WTC11 (cell line): ENCODE measurements at places on chromosomes 1 and 21. TPM values are rescaled to one million over a fixed set of nuclear protein-coding genes. Genes with fewer than 3 reads are reported as not detected.
A peak's percentile ranks its signal among the peaks of the same experiment; 100 is the strongest.

The ZNF648 gene
- total RNA-seq: 0.17 to 0.46 TPM (median 0.27 TPM) in 3 replicates

The HAO2 gene
- total RNA-seq: 0.53 to 1.0 TPM (median 0.80 TPM) in 3 replicates

The GRIK3 gene
- total RNA-seq: 3.7 to 5.5 TPM (median 4.3 TPM) in 3 replicates

The PLPPR4 gene
- total RNA-seq: 1.1 to 1.4 TPM (median 1.3 TPM) in 3 replicates

DNA sequence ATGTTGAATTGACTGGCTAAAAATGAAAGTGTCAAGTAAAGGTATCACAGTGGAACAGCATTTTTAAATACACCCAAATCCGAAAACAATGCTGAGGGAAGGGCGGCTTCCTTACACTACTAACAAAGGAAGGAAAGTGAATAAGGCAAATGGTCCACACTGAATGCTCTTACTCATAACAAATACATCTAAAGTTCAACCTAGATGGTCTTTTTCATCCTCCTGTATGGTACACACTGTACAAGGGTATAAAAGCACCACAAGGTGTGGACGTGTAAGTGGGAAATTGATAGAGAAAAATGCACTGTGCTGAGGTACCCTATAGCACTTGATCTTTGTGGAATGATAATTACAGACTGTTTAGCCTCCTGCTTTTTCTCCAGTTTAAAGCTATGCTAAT lies 7.1 kb upstream of the PALMD start:
- H3K27me3 ChIP-seq: no peaks in the 10 kb centered on the region
- H3K27ac ChIP-seq: no peak overlapping the region
- no peak for DNase-seq
- no peaks in the 10 kb centered on the region for H3K36me3 ChIP-seq

DNA sequence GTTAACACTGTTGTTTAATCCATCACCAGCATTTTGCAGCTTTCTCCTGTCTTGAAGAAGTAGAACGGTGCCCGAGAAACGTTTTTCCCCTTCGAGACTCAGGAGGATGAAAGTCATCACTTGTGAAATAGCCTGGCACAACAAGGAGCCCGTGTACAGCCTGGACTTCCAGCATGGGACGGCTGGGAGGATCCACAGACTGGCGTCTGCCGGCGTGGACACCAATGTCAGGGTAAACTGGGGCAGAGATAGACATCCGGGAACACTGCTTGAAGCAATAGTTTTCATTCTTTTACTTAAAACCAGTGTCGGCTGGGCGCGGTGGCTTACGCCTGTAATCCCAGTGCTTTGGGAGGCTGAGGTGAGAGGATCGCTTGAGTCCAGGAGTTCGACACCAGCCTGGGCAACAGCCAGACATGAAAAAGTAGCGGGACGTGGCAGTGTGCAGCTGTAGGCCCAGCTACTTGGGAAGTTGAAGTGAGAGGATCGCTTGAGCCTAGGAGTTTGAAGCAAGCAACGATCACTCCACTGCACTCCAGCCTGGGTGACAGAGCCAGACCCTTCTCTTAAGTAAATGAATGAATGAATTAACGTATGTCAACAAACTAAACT lies 945 bp downstream of the CHAF1B start:
- no peak for DNase-seq
- 0 out of 2 replicates have a peak overlapping the region, but pooled peaks have one; percentile 15 for H3K27ac ChIP-seq
- H3K36me3 ChIP-seq: peaks cover 15% of the 10 kb centered on the region
- no peaks in the 10 kb centered on the region; the same call in 1 of the 2 replicates for H3K27me3 ChIP-seq
- H3K4me3 ChIP-seq: peak overlapping the region; percentile 79

DNA sequence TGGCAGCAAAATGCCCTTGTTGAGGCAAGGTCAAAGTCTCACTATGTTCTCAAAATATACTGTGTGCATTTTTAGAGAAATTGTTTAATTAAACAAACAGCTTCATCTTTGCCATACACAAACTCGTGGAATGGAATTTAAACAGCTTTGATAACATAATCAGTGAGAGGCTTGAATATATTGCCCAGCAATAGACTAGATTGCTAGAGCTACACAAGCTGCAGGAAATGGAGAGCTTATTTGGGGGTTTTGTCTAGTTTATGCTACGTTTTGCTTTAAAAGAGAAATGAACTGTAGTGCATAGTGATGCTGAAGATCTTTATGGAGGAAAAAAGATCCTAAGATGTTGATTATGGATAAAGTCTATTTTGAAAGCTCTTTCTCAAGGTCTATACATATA lies 166.8 kb upstream of the HMCN1 start:
- no peaks in the 10 kb centered on the region for H3K4me1 ChIP-seq
- no peak overlapping the region for H3K4me3 ChIP-seq
- no peak overlapping the region for H3K27ac ChIP-seq
- no peaks in the 10 kb centered on the region for H3K27me3 ChIP-seq

GRCh38 chr1:210901981-210902770 lies 231.8 kb downstream of the KCNH1 start:
- no peak overlapping the region for H3K27ac ChIP-seq
- H3K36me3 ChIP-seq: no peaks in the 10 kb centered on the region
- no peak overlapping the region for H3K4me3 ChIP-seq
- H3K4me1 ChIP-seq: no peaks in the 10 kb centered on the region
- no peak for DNase-seq
- no peaks in the 10 kb centered on the region for H3K27me3 ChIP-seq

The A3GALT2 gene
- total RNA-seq: not detected in 3 replicates

DNA sequence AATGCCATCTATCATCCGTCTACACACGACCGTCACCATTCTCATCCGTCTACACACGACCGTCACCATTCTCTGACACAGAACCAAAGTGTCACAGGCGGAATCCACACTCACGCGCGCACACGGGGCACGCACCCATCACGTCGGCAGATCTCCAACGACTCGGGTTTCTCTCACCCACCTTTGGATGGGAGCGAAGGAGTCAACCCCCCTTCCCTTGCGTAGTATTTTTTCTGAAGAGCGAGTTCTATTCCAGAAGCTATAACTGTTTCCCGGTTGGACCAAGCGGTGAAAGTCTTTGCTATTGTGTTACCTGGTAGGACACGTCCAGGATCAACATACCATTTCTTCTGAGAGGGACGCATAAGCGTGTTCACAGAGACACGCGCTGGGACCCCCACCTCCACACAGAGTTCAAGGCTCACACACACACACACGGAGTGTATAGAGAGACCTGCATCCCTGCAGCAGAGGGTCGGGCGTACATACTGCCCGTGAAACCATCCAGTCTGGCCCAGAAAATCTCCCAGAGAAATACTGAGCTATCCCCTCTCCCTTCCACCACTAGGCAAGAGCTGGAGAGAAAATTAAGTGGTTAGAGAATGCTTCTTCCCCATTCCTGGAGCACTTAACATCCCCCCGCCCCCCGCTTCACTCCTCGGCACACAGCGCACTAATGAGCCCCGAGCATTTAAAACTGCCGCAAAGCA lies 741 bp downstream of the DUSP10 start:
- DNase-seq: peak; percentile 17
- no peak overlapping the region for H3K27ac ChIP-seq
- peaks cover 19% of the 10 kb centered on the region for H3K36me3 ChIP-seq
- peaks cover 17% of the 10 kb centered on the region for H3K4me1 ChIP-seq
- H3K4me3 ChIP-seq: no peak overlapping the region
- H3K27me3 ChIP-seq: no peaks in the 10 kb centered on the region; the same call in 1 of the 2 replicates

The TNFRSF9 gene
- total RNA-seq: 0.11 to 0.14 TPM in 2 of 3 replicates, not detected in the other

DNA sequence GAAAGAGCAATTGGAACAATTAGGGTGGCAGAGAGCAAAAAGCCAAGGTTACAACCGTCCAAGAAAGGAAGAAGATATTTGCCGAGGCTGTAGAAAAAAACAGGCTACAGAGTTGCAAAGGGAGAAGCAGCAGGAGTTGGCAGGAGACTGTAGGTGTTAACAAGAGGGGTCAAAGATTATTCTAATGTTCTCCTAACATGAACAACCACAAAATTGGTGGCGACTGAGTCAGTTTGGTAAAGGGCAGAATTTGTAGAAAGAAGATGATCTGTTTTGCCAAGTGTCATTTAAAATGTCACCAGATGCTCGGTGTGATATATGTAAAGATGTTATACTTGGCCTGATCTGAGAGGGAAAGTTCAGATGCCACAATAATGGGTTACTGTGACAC lies 401 bp upstream of the PRUNE1 start:
- H3K27me3 ChIP-seq: no peaks in the 10 kb centered on the region
- peak overlapping the region; percentile 99 for H3K27ac ChIP-seq
- H3K4me3 ChIP-seq: peak overlapping the region; percentile 94
- no peak for DNase-seq
- no peaks in the 10 kb centered on the region for H3K36me3 ChIP-seq

DNA sequence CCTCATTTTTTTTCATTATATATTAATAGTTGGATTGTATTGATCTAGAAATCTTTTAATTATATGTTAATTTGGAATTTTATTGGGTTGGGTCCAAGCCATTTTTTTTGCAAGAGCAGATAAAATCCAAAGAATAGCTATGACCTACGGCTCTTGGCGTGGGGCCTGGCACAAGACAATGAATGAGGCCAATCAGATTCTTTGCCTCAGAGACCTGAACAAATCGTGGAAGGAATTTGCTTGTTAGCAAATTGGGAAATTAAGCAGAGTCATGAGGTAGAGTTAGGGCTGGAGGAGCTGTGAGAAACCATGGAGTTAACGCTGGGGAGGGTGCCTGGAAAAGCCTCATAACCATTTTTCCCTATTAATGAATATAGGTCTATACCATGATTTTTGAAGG lies 40.1 kb downstream of the CAMSAP2 start:
- DNase-seq: no peak
- peaks cover 26% of the 10 kb centered on the region for H3K36me3 ChIP-seq
- H3K4me1 ChIP-seq: peaks cover 14% of the 10 kb centered on the region
- no peaks in the 10 kb centered on the region for H3K27me3 ChIP-seq

- H3K4me1 ChIP-seq: peaks cover 70% of the 10 kb centered on the region
- no peaks in the 10 kb centered on the region for H3K36me3 ChIP-seq
- no peak overlapping the region for H3K4me3 ChIP-seq
- no peaks in the 10 kb centered on the region for H3K27me3 ChIP-seq
These were observed 7.3 kb downstream of the PPP2R5A start for GRCh38 chr1:212292250-212293105.

DNA sequence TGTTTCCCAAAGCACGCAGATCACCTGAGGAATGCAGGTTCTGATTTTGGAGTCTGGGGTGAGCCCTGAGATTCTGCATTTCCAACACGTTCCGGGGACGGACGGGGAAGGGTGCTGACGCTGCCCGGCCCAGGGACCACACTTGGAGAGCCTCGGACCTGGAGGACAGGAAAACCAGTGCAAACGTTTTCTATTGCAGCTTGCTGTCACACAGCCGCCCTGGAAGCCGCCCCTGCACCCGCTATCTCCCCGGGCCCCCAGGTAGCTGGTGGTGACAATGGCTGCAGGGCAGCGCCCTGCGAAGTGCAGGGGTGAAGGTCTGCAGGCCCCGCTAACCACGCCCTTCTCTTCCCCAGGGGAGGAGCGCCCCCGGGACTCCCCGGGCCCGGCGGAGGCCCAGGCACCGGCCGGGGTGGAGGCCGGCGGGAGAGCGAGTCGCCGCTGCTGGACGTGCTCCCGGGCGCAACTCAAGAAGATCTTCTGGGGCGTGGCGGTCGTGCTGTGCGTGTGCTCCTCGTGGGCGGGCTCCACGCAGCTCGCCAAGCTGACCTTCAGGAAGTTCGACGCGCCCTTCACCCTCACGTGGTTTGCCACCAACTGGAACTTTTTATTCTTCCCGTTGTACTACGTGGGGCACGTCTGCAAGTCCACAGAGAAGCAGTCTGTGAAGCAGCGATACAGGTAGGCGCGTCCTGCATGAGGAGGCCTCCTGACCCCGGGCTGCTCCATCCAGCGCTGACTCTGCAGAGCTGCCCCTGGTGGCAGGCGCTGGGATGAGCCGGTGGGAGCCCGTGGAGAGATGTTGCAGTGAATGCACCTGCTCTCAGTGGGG lies 142.0 kb upstream of the COA6 start:
- no peaks in the 10 kb centered on the region for H3K36me3 ChIP-seq
- peak; percentile 76 for DNase-seq
- peaks cover 16% of the 10 kb centered on the region for H3K27me3 ChIP-seq

- H3K36me3 ChIP-seq: no peaks in the 10 kb centered on the region
These were observed 126.4 kb downstream of the CLIC6 start for GRCh38 chr21:34795175-34795547.

GRCh38 chr1:160148121-160148520 lies 3.3 kb upstream of the ATP1A4 start:
- 0 out of 2 replicates have a peak overlapping the region, but pooled peaks have one; percentile 79 for H3K27ac ChIP-seq
- no peaks in the 10 kb centered on the region for H3K36me3 ChIP-seq
- peaks cover 6% of the 10 kb centered on the region for H3K4me1 ChIP-seq
- no peak overlapping the region for H3K4me3 ChIP-seq
- no peak for DNase-seq

The COL11A1 gene
- 13.1 to 15.4 TPM (median 13.3 TPM) in 3 replicates for total RNA-seq

DNA sequence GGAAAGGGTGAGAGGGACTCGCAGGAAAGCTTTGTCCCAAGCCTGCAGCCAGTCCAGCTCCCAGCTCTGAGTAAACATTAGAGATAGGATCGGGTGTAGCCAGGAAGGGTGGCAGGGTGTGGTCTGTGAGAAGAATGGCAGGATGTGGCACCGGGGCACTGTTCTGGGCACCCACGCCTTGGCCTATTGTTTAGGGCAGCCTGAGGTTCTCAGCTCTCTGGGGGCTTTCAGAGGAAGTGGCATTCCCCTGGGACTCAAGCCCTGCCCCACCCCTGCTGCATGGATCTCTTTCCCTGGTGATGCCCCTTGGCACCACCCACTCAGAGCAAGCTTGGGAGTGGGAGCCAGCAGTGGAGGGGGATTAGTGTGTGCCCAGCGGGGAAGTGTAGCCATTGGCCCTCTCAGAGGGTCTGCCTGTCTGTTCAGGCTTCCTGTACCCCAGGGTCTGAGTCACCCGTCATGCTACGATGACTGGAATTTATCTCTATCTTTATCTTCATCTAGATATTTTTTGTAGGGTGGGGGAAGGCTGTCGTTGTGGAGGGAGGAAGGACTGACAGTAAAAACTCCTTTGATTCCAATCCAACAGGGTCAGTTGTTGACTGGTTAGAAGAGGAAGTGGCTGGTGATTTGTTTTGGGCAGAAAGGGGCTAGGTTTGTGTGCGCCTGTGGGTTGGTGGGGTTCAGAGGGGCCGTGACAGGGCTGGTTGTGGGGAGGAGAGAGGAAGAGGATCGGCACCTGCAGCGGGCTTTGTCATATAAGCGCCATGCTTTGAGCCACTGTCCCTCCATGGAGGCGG lies 31.6 kb downstream of the SOX13 start:
- DNase-seq: no peak
- peak overlapping the region; percentile 90 for H3K27ac ChIP-seq
- no peaks in the 10 kb centered on the region for H3K27me3 ChIP-seq
- H3K4me3 ChIP-seq: no peak overlapping the region
- peaks cover 90% of the 10 kb centered on the region for H3K4me1 ChIP-seq

The SPRR2B gene
- total RNA-seq: not detected in 3 replicates

The TENT5C gene
- 1.1 to 1.4 TPM (median 1.1 TPM) in 3 replicates for total RNA-seq

The TMCC2 gene
- total RNA-seq: 9.5 to 11.2 TPM (median 11.2 TPM) in 3 replicates

The TMEM167B gene
- total RNA-seq: 15.6 to 18.7 TPM (median 16.0 TPM) in 3 replicates

DNA sequence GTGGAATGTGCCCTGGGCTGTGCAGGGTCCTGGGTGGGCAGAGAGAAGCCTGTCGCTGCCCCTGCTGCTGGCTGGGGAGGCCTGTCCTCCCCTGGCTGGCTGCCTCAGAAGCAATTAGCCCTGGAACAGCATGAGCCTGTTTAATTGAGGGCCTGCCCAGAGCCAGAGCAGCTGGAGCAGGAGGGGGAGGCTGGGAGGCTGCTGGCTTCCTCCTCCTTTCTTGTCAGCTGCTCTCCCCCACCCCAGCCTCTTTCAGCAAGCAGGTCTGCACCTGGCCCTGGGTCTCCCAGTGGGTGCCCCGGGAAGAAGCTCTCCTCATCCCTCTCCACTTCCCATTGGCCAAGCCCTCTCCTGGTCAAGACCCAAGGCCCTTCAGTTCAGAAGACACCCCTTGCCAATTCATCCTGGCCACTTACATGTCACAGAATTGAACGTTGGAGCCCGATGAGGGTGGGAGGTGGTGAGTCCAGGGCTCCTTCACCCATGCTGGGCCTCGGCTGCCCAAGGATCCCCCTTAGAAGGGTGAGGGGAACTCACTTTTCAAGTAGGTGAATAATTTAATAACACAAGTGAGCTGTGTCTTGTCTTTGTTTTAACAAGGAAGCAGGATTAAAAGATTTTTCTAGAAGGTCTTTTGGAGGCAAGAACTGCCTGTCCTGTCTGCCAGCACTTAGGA lies 13.2 kb downstream of the AMPD2 start:
- peaks cover 24% of the 10 kb centered on the region for H3K36me3 ChIP-seq
- H3K27me3 ChIP-seq: no peaks in the 10 kb centered on the region
- H3K4me1 ChIP-seq: peaks cover 25% of the 10 kb centered on the region
- no peak for DNase-seq
- H3K4me3 ChIP-seq: no peak overlapping the region
